ENCODE measurements at places on chromosomes 6 and 20. TPM values are rescaled to one million over a fixed set of nuclear protein-coding genes. Genes with fewer than 3 reads are reported as not detected.

DNA sequence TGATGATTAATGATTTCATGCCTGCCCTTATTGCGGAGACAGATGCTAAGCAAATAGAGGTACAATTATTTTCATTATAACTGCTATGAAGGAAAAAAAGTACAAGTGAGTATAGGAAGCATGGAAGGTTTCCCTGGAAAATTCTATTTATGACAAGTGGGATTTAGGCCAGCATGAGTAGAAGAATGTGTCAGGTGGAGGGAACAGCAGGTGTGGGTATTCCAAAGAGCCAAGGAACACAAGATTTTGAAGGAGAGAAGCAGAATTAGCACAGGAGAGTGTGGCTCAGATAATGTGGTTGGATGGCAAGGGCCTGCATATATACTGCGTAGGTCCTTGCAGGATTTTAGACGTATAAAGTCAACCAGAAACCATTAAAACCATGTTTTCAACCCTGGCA lies 11.4 kb downstream of the PLCB1 start:
- no peak for DNase-seq

- DNase-seq = no peak
Observed at GRCh38 chr20:11086970-11087369, 413.2 kb upstream of the JAG1 start.

GRCh38 chr6:18265787-18266522 lies 1.6 kb upstream of the DEK start:
- no peak for DNase-seq

DNA sequence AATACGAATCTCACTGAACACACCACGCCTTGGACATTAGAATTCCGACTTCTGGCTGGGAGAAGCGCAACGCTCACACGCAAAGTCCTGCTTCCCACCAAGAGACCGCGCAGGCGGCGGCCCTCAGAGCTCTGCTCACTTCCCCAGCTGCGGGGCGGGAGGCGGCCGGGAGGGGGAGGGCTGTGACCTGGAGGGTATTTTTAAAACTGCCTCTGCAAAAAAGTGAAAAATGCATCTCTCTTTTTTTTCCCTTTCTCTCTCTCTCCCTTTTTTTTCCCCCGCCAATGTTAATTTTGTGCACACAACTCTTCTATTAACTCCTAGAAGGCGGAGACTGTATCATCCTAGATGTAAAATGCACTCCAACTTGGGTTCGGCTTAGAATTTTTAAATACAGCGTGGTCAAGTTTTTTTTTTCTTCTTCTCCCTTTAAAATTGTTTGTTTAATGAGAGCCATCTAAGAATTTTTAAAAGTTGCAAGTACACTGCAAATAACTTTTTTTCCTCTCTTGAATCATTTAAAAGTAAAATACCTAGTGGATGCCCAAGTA lies 66.4 kb downstream of the STX11 start:
- no peak for DNase-seq

GRCh38 chr6:127592964-127593363 lies 16.0 kb downstream of the C6orf58 start:
- DNase-seq = no peak

GRCh38 chr20:34179637-34180360 lies 61.4 kb upstream of the ASIP start:
- DNase-seq = no peak

- DNase-seq = no peak
Observed at GRCh38 chr6:37897818-37898515, 78.4 kb downstream of the ZFAND3 start.

DNA sequence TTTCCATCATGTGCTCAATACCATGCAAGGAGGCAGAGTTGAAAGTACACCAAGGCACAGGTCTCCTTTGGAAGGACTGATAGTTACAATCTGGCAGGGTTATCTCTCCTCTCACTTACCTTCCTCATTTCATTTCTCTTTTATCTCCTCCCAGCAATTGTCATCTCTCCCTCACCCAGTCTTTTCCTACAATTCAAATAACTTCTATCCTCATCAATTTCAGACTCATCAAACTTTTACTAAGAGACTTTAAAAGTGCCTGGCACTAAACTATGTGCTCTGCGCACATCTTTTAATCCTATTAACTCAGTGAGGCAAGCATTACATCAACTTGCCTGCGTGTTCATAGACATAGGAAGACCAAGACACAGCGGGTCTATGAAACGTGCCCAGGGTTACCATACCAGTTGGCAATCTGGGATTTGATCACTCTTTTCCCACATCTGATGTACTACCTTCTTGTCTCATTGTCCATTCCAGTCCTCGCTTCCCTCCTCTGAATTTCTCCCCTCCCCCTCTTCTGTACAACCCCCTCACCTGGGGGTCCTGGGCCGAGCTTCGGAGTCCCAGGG lies 1.2 kb downstream of the VARS1 start:
- no peak for DNase-seq

- DNase-seq = no peak
Observed at GRCh38 chr20:36541227-36541767, at the start of gene MYL9. Gene MYL9, plus strand, starts transcription at chr20:36541519. Its CDS starts 3,366 bp downstream, at chr20:36544885.

SLA2 gene
- total RNA-seq = not detected

MRS2 gene
- total RNA-seq = 47.4 TPM

PLAGL1 gene
- 0.05 TPM for total RNA-seq

BHLHE23 gene
- total RNA-seq = not detected

Data from SK-MEL-5 (cell line).